ENCODE measurements at places on chromosomes 12 and 14.

- DNase-seq: no peak
Measured at GRCh38 chr14:69152902-69153151, at the start of gene DCAF5. Gene DCAF5 (minus strand): TSS chr14:69153119. CDS start chr14:69152978, 141 bp downstream.

DNA sequence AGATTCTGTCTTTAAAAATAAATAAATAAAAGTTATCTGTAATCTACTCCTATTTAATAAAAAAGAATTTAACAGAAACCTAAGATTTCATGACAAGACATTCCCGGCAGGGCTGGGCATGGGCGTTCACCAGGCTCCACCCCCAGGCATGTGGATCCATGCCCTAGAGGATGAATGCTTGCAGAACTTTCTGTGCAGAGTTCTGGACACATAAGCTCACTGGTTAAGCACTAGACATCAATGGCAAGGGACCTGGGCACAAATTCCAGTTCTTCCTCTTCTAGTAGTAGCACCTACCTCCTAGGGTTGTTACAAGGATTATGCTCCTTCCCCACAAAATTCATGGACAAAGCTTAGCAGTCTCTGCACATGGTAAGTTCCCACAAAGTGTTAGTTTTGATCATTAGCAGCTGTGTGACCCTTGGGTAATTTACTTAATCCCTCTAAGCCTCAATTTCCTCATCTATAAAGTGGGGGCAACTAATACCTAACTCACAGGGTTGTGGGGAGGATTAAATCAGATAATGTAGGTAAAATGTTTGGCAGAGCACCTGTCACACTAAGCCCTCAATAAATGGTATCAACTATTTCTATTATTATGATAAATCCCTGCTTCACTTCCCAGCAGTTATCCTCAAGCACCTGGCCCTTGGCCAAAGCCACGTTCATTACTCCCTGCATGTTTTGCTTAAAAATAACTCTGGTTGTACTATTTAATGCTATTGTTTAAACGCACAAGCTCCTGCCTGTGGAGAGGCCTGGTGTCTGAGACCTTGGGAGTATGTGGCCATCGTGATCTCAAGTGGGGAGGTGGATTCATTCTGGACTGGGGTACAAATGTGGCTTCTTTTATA, 9.8 kb downstream of the GALNT6 start:
- DNase-seq: no peak

DNA sequence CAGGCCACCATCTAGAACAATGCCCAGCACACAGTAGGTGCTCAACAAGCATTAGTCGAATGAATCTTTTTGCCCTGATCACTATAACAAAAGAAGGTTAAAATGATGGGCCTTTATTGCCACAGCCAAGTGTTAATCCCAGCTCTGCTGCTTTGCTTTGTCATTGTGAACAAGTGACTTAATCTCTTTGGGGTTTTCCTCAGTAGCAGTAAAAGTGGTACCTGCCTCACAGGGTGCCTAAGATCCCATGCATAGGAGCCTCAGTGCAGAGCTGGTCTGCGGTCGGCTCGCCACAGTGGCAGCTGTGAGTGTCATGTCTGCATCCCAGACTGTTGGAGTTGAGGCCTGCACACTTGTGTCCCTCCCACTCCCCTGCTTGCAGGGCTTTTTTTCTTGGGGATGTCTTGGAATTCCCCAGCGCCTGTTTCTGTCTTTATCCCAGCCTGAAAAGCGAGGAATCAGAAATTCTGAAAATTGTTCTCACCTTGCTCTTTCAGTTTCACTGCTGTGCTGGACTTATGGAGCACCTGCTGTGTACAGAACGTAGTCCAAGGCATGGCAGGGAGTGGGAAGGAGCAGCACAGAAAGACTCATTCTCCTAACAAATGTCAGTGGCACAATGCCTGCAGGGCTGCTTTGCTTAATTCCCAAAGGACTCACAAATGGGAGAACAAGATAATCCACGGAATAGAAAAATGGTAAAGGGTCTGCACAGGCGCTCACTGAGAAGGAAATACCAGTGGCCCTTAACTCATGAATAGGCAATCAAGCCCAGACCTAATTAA, 90.8 kb downstream of the EML1 start:
- no peak for DNase-seq

DNA sequence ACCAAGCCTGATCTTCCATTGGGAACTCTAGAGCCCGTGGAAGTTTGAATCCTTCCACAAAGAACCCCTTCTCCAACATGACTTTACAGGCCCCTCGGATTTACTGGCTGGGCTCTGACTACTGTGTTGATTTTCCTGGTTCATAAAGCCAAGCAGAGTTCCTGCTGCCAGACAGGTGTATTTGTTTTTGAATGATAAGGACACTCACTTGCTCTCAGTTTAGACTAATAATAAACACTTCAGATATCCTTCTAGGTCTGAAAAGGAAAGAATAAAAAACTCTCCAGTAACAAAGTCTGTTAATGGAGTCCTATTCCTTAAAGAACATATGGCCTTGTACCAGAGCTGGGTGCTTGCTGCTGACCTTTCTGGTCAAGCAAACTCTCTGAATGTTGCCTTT, 31.0 kb downstream of the SIX1 start:
- DNase-seq: no peak

DNA sequence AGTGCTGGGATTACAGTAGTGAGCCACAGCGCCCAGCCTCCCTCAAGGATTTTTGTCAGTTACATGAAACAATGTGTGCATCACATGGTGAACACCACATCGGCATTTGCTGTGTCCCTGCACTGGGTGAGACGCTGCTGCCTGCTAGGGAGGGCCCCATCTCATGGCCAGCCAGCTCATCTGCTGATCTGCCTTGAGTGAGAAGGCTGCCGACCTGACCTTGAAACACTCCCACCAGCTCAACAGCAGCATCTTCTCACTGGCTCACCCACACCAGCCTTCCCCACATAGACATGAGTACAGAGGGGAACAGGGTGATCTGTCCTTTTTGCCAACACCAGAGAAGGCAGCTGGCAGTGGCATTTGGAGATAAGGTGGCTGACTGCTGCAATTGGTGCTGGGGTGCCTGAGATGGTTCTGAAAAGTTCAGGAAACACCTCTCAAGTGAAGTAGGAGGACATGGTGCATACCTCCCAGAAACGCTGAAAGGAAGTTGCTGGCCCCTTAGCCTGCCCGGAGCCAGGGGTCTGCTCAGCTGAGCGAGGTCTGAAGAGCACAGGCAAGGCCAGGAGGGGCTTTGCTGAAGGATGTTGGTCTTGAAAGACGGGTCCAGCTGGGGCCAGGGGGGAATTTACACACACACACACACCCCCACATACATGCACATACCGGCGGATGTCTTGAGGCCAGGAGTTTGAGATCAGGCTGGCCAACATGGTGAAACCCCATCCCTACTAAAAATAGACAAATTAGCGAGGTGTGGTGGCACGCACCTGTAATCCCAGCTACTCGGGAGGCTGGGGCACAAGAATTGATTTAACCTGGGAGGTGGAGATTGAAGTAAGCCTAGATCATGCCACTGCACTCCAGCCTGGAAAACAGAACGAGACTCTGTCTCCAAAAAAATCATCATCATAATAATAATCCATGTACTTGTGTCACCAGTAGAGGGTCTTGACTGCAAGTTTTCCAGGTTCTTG, 14.3 kb upstream of the PPP1R13B start:
- no peak for DNase-seq

DNA sequence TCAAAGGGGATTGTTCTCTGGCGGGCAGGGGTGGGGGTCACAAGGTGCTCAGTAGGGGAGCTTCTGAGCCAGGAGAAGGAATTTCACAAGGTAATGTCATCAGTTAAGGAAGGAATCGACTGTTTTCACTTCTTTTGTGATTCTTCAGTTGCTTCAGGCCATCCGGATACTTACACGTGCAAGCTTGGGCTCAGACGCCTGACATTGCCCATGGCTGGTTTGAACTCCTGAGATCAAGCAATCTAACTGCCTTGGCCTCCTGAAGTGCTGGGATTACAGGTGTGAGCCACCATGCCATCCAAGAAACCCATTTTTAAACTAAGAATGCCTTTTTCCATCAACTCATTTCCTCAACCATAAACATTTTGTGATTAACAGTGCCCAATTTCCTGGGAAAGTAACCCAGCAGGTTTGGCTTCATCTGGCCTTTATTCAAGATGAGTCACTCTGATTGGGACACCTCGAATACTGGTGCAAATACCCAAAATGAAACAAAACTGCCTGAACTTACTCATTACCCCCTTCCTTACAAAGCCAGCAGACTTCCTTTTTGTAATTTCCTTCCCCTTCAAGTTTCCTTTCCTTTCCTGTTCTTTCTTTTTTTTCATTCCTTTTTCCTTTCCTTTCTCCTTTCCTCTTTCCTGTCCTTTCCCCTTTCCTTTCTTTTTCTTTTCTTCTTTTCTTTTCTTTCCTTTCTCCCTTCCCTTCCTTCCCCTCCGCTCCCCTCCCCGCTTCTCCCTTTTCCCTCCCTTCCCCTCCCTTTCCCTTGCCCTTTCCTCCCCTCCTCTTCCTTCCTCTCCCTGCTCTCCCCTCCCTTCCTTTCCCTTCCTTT, 10.2 kb upstream of the RNASE10 start:
- DNase-seq: no peak

DNA sequence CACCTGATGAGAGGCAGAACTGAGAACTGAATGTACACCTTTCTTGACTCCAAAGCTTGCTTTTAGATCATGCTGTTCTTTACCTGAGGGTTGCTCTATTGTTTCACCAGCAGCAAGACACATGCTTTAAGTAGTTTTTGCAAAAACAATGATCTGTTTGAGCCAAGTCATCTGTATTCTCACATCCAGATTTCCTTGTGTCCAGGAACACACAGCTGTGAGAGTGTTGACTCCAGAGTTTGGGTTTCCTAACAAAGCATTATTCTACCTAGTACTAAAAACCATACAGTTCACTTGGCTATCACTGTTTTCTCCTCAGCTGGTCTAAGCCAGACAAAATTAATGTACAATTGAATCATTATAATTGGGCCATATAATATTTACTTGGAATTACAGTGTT, 120.4 kb downstream of the STAB2 start:
- no peak for DNase-seq

GRCh38 chr12:4858386-4858785, 51.3 kb upstream of the KCNA1 start:
- no peak for DNase-seq

GRCh38 chr14:47270715-47271114, 404.7 kb downstream of the MDGA2 start:
- no peak for DNase-seq

DNA sequence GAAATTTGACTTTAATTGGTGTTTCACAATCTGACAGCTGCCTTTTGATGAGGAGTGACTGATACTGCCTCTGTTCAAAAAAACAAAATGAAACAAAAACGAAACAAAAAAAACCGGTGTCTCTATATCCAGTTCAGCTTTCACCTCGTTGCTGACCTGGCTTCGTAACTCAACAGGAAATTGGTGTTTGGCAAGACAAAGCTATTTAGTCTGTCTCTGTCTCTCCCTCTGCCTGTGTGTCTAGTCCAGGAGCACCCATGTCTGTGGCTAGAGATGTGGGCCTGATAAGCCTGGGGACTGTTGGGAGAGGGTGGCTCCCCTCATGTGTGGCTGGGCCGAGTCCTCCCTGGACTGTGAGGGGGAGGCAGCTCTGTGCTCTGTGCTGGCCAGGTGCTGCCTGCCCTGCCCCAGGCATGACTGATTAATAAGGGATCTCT, 11.3 kb downstream of the CACNA1C start:
- DNase-seq: no peak

GRCh38 chr14:85687456-85687855, 157.5 kb downstream of the FLRT2 start:
- DNase-seq: no peak

- DNase-seq: no peak
Measured at GRCh38 chr12:55142669-55143565, 16.7 kb downstream of the OR9K2 start.
